Myocyte (in vitro differentiated cells): ENCODE measurements at places on chromosomes 7 and 10.

- DNase-seq = peak; percentile 98
Measured at GRCh38 chr7:106012935-106013439, 49.9 kb downstream of the CDHR3 start.

GRCh38 chr10:47040041-47040491, 128.8 kb downstream of the PTPN20 start:
- no peak for DNase-seq

- no peak for DNase-seq
Measured at GRCh38 chr7:32533276-32534029, 38.2 kb downstream of the AVL9 start.

GRCh38 chr7:39199006-39199405, 221.3 kb downstream of the POU6F2 start:
- DNase-seq = no peak

- peak; percentile 58 for DNase-seq
Measured at GRCh38 chr7:25844102-25844870, 307.7 kb upstream of the NFE2L3 start.

DNA sequence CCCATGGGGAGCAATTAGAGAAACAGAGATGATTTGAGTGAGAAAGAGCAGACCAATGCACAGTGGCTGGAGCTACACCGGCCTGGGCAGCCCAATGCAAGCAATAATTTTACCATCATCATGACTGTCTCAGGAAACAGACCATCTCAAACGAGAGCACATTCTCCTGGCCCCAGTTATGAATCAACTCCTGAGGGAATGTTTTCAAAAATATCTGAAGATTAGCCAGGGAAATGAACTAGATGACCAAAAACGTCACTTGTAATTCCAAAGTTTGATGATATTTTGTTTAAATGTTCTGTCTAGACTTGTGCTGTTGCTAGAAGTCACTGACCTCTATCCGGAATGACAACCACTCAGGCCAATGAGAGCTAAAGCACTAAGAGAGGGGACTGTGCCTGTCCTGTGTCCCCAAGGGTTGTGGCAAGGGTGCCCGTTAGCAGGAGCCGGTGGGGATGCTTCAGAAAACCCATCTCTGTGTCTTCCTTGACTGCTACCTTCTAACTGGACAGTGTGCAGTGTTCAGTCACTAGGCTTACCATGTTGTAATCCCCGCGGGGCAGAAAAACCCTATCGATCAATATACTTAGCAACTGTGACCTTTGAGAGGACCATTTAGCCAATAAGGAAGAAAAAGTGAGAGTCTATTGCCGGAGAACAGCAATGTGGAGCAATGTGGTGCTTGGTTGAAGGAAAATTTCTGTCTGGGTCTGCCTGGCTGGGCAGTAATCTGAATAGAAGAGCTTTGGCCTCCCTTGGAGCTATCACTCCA, 202.4 kb downstream of the ADAM12 start:
- DNase-seq = no peak

GRCh38 chr10:120897343-120897742, 46.2 kb downstream of the WDR11 start:
- no peak for DNase-seq

DNA sequence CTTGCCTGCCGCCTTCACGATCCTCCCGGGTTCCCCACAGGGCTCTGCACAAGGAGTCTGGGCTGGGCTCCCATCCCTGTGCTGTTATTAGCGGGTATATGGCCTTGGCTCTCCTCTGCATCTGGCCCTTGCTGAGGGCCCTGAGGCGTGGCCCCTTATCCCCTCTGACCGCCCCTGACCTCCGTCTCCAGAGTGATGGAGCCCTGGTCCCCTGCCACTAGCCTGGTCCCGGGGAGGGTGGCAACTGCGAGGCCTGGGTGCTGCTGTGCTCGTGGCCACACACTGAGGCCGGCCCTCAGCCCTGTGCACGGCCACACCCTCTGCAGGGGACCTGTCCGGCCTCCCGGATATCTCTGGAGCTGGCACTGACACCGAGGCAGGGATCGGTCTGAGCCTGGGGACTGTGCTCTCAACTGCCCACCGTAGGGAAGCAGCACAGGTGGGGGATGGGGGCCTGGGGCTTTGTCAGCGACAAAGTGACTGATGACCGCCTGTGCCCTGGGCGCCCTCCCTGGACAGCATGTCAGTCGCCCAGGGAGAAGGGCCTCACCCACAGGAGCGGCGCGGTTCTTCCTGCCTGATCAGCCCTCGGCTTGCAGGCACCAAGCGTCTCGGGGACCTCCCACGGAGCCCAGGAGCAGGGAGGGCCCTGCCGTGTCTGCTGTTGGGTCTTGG, 72.4 kb downstream of the NKX6-2 start:
- DNase-seq = no peak

DNA sequence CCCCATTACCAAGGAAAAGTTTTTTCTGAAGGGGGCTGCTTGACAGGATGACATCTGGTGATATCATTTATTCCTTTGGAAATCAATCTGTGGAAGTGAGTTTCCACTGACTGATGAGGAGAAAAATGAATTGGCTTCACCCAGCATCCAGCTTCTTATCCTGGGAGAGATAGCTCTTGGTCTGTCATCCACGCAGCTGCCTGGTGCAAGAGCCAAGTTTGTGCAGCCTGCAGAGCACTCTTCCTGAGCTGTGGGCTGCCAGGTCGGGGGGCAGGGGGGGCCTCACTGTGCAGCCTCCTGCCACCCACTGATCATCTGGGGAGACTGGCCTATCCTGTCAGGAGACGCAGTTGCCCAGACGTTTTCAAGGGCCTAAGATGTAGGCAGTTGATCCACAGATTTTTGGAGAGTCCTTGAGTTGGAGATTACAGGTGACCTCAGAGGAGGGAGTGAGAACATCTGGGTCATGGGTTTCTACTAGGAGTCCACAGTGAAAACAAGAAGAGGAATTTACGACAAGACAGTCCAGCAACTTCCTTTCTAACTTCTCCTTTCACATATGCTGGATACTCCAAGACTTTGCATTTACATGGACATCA, 75.4 kb downstream of the EGFR start:
- DNase-seq = no peak

DNA sequence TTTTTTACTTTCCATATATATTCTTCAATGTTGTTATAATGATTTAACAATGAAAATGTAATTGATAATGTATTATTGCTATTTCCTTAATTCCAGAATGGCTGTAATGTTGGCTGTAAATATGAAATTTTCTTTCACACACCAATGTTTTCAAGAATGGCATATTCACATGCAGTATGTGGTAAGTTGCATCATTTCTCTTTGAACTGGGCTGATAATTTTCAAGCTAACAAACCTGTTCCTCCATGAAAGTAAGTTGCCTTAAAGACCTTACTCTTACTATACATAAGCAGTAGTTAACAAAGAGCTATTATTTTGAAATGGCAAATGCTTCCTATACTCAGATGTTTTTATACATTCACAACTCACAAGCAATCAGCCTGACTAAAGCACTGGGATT, 154.5 kb downstream of the TMEM168 start:
- DNase-seq = no peak

- peak; percentile 29 for DNase-seq
Measured at GRCh38 chr7:94069162-94069739, 65.1 kb upstream of the BET1 start.

GRCh38 chr10:33655165-33655815, 320.8 kb upstream of the NRP1 start:
- DNase-seq = no peak

DNA sequence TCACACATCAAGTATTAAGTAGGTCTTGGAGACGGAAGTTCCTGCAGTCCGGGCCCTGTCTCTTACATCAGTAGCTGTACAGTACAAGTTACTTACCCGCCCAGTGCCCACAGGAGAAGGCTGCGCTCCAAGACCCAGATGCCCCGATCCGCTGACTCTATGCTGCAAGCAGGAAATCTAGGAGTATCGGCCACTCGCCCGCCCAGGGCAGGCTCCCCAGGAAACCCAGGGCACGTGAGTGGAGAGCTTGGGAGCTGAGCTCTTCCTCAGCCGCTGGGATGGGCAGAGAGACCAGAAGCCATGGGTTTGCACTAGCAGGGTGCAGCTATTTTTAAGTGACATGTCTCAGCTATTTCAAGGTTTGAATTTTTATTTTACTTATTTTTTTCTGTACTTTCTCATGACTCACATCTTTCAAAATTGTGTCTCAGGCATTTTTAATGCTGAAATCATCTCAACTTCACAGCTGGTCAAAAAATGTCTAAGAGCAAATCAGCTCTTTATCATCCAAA, 1.9 kb upstream of the GPER1 start:
- DNase-seq = peak; percentile 45

GRCh38 chr10:68566955-68567354, 6.8 kb downstream of the TET1 start:
- peak; percentile 81 for DNase-seq

DNA sequence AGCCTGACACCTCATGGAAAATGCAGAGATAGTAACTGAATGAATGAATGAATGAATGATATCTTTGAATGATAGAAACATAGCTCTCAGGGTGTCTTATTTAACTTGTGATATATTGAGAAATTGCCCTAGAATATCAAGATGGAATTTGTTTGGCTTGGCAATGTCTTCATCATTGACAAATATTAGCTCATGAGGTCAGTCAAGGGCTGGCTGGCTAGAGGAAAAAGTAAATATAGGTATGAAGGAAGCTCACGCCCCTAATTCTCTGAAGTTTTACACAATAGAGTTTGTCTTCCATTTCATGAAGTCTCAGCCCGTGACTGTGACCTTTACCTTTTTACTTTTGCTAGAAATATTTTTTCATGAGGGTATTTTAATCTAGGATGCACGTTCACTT, 305.2 kb downstream of the ADARB2 start:
- no peak for DNase-seq

DNA sequence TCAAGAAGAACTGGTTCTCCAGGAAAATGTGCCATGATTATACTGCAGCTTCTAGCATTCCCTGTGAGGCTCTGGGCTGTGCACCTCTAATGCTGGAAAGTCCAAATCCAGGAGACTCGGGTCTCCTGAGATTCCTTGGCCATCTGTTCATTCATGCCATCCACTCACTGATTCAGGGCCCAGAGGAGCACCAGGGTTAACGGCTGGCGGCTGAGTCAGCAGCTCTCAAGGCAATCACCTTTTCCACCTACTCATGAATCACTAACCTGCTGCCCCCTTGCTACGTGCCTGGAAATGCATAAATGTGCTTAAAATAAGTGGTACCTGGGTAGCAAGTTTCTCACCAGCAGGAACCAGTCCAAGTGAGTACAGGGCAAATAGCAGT, 132.7 kb downstream of the KCNMA1 start:
- DNase-seq = no peak

DNA sequence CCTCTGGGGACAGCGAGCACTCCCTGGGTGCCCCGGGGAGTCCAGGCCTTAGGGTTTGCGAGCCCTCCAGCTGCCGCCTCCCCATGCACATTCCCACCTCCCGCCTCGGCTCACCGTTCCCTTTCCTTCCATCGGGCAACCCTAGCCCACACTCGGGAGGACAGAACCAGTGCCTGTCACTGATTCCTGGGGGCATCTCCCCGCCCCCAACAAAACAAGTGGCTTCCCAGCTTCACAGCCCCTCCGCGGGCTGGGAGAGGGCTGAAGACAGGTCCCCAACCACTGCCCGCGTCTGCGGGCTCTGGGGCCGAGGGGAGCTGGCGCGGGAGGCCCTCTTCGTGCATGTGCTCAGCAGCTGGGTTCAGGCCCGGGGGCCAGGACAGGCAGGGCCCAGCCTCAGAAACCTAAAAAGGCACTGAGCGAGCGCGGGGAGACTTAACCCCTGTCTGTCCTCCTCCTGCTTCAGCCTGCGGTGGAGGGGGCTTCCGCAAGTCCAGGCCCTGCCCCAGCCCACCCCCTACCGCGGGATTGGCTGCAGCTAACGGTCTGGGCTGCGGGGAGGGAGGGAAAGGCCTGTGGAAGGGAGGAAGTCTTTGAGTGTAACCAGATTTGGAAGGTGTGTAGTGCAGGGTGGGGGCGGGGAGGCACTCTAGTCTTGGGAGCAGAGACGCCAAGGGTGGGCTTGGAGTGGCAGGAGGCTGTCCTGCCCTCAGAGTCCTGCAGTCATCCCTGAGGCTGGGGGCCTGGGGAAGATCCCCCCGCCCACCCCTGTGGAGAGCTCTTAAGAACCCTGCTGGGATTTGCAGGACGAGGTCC, 1.2 kb downstream of the FLNC start:
- DNase-seq = peak; percentile 95

GRCh38 chr10:95277201-95277570, 13.6 kb downstream of the PDLIM1 start:
- peak; percentile 20 for DNase-seq

GRCh38 chr7:102140952-102141370, 145.7 kb upstream of the SH2B2 start:
- no peak for DNase-seq

- no peak for DNase-seq
Measured at GRCh38 chr10:57799625-57800024, 468.1 kb downstream of the IPMK start.

- peak; percentile 86 for DNase-seq
Measured at GRCh38 chr10:16828114-16828568, 10.9 kb upstream of the RSU1 start.

GRCh38 chr10:14822879-14823755, 14.7 kb downstream of the CDNF start:
- peak; percentile 70 for DNase-seq

DNA sequence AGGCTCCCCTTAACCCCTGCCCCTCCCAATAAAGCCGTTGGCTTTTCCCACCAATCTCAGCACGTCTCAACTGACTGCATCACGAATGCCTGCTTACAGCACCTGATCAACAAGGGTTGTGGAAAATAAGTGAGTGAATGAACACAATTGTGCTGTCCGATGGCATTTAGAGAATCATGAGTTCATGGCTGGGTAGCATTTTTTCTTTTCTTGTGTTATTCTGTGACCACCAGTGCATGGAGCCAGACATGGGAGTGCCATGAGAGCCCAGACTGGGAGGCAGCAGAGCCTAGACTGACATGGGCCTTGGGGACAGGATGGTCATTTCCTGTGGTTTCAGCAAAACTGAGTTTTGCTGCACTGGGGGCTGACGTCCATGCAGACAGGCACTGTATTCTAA, 254.1 kb upstream of the IGFBP3 start:
- DNase-seq = no peak

DNA sequence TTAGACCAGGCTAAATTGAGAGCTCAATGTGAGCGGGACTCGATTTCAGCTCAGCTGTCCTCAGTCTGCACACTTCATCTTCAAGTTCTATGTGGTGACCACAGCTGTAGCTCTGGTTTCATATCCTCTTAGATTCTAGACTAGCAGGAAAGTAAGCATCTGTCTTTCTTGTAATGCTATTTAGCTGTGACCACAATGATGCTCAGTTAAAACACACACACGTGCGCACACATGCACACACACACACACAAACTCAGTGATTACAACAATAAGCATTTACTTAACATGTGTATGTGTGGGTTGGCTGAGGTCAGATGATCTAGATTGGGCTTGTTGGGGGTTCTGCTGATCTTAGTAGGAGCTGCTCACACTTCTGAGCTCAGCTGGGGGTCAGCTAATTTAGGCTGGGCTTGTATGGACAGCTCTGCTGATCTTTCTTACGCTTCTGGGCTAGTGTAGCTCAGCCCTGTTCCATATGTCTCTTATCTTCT, 82.5 kb downstream of the ZNF365 start:
- peak; percentile 96 for DNase-seq

DNA sequence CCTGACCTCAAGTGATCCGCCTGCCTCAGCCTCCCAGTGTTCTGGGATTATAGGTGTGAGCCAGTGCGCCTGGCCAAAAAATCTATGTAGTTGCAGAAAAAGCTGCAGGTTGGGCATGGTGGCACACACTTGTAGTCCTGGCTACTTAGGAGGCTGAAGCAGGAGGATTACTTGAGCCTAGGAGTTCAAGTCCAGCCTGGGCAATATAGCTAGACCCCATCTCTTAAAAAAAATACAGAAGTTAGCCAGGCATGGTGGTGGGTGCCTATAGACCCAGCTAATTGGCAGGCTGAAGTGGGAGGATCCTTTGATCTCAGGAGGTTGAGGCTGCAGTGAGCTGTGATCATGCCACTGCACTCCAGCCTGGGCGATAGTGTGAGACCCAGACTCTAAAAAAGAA, 24.8 kb upstream of the CAMK1D start:
- DNase-seq = no peak
